Activated CD4-positive, alpha-beta T cell treated with anti-CD3 and anti-CD28 coated beads, Interleukin-2, amount 50 U/mL, for 4 hours (primary cell): ENCODE measurements at places on chromosomes 16 and 17.

GRCh38 chr16:1651974-1652312, 26.1 kb upstream of the JPT2 start:
- DNase-seq, result no peak

DNA sequence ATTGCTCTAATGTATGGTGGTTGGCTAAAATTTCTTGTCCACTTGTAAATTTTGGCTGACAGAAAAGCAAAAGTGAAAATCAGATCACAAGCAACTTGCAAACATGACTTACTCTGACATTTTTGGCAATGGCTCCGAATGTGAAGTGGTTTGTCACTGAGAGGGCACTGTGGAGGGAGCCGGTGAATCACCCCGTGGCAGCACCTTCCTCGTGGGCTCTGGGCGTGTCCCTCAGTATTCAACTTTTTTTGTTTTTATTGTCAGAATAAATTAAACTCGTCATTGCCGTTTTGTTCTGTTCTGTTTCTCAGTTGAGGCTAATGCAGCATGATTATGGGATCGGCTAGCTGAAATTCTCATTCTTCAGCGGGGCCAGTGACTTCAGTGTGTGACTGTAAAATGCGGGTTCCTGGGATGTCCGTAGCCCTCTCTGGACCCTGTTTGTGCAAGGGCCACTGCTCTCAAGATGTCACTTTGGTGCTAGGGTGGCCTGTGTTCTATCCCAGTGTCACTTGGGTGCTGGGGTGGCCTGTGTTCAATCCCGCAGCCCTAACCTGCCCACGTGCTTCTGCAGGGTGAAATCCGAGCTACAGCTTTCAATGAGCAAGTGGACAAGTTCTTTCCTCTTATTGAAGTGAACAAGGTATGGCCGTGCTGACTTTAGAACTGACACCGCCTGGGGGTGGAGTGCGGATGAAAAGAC, 48.8 kb downstream of the RPA1 start:
- DNase-seq, result no peak

DNA sequence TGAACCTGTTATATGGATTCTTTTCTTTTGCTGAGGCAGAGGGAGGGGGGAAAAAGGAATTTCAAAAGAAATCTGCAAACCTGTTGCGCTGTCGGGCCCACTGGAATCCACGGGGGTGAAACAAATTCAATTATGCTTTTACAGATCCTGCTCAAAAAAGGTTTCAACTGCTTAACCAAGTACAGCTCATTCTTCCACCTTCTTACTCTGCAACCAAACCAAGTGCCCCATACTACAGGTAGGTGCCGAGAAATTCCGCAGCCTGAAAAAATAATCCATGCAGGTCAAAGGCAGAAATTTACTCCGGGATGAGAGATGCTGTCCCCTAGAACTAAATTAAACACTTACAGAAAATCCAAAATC, 416 bp downstream of the RNF43 start:
- DNase-seq, result no peak

DNA sequence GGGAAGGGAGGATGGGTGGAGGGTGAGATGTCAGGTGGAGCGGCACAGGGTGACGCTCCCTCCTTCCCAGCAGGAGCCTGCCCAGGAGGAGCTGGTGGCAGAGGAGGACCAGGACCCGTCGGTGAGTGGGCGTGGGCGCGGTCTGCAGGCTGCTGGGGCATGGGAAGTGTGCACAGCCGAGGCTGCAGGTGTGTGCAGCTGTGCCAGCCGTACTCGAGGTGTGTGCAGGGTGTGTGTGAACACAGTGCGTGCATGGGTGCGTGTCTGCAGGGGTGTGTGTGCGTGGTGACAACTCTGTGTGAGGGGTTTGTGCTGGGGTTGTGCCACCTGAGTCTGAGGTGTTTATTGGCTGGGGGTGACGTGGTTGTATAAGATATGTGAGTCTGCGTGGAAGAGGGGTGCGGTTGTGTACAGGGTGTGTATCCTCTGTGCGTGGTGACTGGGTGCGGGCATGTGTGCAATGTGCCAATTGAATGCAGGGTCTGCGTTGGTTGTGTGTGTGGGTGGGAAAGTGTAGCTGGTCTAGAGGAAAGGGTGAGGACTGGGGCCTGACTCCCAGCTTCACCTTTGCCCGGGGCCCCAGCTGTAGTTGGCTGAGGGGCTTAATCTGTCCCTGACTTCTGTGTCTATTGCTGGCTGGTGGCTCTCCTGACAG, 670 bp downstream of the TNFSF12 start:
- DNase-seq, result peak; percentile 24

GRCh38 chr17:49353607-49354006, 8.4 kb downstream of the ZNF652 start:
- no peak for DNase-seq

- no peak for DNase-seq
Observed at GRCh38 chr17:58352596-58353388, 791 bp upstream of the SUPT4H1 start.

DNA sequence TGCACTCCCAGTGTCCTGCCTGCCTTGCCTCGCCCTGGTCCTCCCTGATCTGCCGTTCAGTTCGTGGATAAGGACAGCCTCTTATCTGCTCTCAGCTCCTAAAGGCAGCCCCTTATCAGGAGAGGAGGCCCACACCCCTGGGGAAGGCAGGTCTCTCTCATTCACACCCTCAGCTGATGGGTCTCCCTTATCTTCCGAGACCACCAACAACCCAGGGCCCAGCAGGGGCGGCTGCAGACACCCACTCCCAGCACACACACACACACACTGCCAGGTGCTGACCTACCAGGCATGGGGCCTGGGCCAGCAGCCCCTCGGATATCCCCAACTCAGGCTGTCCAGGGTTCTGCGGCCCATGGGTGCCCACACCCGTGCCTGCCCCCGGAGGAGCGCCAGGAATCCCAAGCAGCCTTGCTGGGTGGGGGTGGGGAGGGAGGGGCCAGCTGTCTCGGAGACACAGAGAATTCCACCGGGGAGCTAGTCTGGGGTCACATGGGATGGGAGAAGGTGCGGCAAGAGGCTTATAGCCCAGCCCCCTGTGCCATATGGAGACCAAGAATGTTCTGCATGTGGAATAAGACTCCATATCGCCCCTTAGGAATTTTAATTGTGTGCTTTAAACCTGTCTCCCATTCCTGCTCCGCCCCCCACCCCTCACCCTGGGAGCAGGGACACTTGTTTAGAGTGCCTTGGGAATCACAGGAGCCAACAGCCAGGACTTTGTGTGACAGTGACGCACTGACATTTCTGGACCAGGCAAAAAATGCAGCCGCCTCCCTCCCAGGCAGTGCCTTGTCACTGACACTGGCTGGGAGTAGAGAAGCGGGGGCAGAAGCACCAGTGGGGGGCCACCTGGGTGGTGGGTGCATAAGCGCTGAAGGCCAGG, 41.9 kb upstream of the EMP2 start:
- DNase-seq, result no peak
